ENCODE measurements at places on chromosomes 11 and 22. TPM values are rescaled to one million over a fixed set of nuclear protein-coding genes. Genes with fewer than 3 reads are reported as not detected.

The LRRC51 gene
- total RNA-seq: 4.2 TPM

The NXPE4 gene
- not detected for total RNA-seq

The OR8A1 gene
- total RNA-seq: not detected

The HEPHL1 gene
- not detected for total RNA-seq

The PUS3 gene
- total RNA-seq: 14.3 TPM

The CHCHD10 gene
- 60.9 TPM for total RNA-seq

The SLC22A9 gene
- not detected for total RNA-seq

The C11orf97 gene
- total RNA-seq: not detected

The AMPD3 gene
- 5.6 TPM for total RNA-seq

The SLC6A5 gene
- total RNA-seq: not detected

The KCNC1 gene
- 0.12 TPM for total RNA-seq

- no peak for DNase-seq
Observed at GRCh38 chr11:3609416-3610265, 32.2 kb downstream of the ART5 start.

- DNase-seq: no peak
Observed at GRCh38 chr11:1449490-1450243, 36.9 kb downstream of the MOB2 start.

DNA sequence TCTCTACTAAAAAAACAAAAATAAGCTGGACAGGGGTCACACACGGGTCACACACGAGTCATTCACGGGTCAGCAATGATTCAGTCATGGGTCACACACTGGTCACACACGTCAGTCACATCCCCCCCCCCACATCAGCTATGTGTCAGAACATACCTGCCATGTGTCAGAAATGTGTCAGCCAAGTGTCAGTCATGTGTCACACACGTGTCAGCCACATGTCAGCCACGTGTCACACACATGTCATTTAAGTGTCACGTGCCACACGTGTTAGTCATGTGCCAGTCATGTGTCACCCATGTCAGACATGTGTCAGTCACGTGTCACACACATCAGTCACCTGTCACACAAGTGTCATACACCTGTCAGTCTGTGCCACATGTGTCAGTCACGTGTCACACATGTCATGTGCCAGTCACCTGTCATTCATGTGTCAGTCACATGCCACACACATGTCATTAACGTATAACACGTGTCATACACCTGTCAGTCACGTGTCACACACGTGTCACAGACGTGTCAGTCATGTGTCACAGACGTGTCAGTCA is 28.7 kb upstream of the MMP20 start:
- DNase-seq: peak; percentile 1

GRCh38 chr11:19934828-19935259 is 222.2 kb downstream of the NAV2 start:
- DNase-seq: peak; percentile 82

- DNase-seq: peak; percentile 16
Observed at GRCh38 chr22:25689631-25690030, 52.4 kb upstream of the MYO18B start.

- DNase-seq: no peak
Observed at GRCh38 chr11:28223577-28223976, 115.4 kb downstream of the METTL15 start.

DNA sequence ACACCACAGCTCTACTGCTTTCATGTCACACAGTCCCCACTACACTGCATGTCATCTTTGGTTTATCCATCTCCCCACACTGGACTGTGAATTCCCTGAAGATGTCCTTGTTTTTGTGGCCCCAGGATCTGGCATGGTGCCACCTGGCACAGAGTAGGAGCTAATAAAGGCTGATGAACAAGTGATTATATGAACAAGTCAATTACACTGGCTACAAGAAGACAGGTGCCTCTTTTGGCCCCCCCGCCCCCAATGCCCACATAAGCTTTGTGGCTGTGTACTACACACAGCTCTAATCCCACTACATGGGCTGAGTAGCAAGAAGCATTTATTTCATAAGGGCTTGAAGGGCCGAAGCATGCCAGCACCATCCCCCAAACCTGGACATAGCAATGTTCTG is 24.7 kb downstream of the PLEKHA7 start:
- DNase-seq: no peak

DNA sequence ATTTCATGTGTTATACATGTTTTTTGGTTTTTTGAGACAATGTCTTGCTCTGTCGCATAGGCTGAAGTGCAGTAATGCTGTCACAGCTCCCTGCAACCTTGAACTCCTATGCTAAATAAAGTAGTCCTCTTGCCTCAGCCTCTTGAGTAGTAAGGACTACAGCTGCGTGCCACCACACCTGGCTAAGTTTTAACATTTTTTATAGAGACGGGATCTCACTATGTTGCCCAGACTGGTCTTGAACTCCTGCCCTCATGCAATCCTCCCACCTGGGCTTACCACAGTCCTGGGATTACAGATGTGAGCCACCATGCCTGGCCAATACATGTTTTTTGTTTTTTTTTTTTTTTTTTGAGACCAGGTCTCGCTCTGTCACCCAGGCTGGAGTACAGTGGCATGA is 33.9 kb downstream of the SWAP70 start:
- no peak for DNase-seq

DNA sequence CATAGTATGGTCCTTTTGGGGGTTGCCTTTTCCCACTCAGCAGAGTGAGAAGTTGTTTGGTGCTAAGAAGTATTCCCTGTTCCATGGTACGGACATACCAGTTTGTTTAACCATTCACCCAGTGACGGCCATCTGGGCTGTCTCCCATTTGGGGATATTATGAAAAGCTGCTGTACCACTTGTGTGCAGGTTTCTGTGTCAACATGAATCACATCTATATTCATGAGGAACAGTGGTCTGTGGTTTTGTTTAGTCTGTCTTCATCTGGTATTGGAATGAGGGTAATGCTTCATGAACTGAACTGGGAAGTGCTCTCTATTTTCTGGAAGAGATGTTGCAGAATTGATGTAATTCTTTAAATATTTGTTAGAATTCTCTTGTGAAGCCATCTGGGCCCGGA is 89.5 kb downstream of the TRMU start:
- peak; percentile 99 for DNase-seq
